Stomach (tissue), 19 donors: ENCODE measurements at places on chromosomes 2 and 18.
A peak's percentile ranks its signal among the peaks of the same experiment; 100 is the strongest.

- no peak for DNase-seq
Measured at GRCh38 chr18:65425366-65425765, 325.4 kb upstream of the CDH7 start.

DNA sequence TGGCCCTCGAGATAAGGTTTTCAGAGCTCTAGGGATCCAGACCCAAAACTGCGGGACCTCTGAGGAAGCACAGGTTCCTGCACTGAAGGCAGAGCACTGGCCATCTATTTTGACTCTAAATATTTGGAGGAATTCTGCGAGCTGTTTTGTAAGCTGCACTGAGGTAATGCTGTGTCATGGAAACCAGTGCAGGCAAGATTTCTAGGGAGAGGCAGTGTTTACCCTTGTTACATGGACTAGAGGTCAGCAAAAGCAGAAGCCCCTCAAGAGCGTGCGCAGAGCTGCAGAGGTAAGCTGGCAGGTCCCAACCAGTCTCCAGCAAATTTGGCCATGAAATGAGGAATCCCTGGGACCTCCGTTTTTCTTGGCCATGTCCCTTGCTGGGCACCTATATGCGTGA lies 137.3 kb downstream of the RNF152 start:
- DNase-seq, result peak; percentile 82

- peak; percentile 51 for DNase-seq
Measured at GRCh38 chr18:49944663-49945062, 131.3 kb upstream of the ACAA2 start.

- DNase-seq, result no peak
Measured at GRCh38 chr2:130807659-130808385, 28.9 kb upstream of the ARHGEF4 start.

- DNase-seq, result no peak
Measured at GRCh38 chr2:42368817-42369531, 8.0 kb upstream of the COX7A2L start.

- DNase-seq, result no peak
Measured at GRCh38 chr2:179758636-179759035, 102.8 kb downstream of the ZNF385B start.

DNA sequence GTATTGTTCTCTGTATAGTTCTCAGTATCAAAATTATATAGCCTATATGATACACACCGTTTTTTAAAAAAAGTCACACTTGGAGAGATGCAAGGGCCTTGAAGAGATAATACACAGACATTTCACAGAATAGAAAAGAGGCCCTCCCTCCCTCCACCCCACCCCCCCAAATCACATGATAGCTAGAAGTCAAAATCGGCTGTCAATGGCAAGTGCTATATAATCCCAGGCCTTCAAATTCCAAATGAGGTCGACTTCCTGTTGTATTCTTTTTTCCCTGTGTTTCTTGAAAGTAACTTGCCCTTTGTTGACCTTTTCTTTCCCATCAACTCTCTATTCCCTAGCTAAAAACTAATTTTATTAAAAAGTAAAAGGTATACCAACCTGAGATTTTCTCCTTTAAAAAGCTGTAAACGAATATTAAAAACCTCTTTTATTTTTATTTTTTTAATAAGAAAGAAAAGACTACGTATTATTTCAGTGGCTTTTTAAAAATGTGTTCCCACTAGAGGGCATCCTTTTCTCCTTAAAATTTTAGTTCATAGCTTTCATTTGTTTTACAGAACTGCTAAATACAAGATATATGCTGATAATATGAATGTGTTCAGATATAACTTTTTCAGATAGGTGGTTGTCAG lies 46.6 kb downstream of the KCMF1 start:
- DNase-seq, result no peak

DNA sequence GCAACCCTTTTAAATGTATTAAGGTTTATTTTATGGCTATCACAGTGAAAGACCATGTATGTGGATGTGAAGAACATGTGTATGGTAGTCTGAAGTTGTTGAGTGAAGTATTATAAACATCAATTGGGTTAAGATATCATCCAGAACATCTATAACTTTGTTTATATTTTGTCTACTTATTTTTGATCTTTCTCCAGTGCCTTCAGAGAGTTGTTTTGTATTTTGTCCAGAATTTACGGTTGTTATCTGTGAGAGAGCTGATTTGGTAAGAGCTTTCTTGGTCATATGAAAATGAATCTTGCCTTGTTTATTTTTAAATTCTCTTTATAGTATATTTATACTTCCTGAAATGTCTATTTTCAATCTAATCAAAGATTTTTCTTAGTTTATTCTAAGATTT lies 573.7 kb upstream of the POU3F3 start:
- DNase-seq, result no peak

- DNase-seq, result no peak
Measured at GRCh38 chr2:17617955-17618354, 77.5 kb downstream of the VSNL1 start.

DNA sequence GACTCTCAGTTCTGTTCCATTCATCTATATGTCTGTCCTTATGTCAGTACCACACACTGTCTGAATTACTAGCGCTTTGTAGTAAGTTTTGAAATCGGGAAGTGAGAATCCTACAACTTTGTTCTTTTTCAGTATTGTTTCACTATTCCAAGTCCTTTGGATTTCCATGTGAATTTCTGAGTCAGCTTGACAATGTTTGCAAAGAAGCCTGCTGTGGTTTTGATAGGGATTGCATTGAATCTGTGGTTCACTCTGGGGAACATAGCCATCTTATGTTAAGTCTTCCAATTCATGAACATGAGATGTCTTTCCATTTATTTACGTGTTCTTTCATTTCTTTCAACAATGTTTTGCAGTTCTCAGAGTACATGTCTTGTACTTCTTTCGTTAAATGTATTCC lies 15.0 kb downstream of the SLC3A1 start:
- DNase-seq, result no peak

GRCh38 chr18:32300914-32301313 lies 111.1 kb downstream of the MEP1B start:
- peak; percentile 35 for DNase-seq

- DNase-seq, result peak; percentile 55
Measured at GRCh38 chr2:149661844-149662243, 74.3 kb upstream of the MMADHC start.

- DNase-seq, result peak; percentile 75
Measured at GRCh38 chr2:201909961-201910361, 103.6 kb downstream of the CDK15 start.

GRCh38 chr2:135773319-135773718 lies 31.7 kb downstream of the UBXN4 start:
- no peak for DNase-seq
